Stimulated activated CD4-positive, alpha-beta T cell treated with anti-CD3 and anti-CD28 coated beads, Interleukin-4, amount 100 ng/mL, for 48 hours (primary cell): ENCODE measurements at places on chromosomes 11 and 22.

DNA sequence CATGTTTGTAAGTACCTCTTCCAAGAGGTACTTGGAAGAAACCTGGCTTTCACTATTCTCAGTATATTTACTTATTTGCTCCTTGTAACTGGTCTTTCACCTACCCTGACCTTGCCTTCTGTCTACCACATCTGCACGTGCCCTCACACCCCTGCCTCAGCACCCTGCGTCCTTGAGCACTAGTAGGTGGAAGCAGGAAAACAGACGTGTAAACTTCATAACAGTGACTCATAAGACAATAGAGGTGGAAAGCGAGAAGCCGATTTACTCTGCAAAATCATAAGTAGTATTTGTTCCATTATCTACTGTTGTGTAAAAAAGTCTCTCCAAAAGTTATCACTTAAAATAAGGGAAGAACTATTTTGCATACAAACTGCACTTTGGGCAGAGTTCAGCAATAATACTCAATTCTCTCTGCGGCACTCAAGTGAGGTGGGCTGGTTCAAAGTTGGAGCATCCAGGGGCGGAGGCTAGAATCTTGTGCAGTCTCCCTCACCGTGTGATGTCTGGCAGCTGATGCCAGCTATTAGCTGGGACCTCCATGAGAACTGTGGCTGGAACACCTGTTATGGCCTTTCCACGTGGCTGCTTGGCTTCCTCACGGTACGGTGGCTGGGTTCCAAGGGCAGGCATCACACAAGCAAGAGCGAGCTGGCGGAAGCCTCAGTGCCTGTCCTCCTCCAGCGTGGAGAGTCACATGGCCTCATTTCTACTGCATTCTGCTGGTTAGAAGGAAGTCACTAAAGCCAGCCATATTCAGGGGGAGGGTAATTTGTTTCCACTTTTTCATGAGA is 30.4 kb downstream of the PACS1 start:
- peak; percentile 54 for DNase-seq

DNA sequence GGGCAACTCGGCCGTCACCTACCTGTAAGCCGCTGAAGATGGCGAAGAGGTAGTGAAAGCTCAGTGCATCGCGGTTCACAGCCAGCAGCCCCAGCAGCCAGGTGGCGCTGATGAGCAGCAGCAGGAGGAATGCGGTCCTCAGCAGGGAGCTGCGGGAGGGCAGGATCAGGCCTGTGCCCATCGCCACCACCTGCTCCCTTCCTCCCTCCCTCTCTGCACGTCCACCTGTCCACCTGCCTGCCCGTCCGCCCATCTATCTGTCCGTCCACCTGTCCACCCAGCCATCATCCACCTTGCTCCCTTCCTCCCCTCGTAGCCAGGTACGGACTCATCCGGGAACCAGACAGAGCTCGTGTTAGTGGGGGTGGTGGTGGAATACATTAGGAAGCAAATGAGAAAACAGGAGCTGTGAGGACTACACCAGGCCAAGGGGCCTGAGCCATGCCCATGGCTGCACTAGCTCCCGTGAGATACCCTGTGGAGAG is 32.2 kb downstream of the TRMU start:
- peak; percentile 65 for DNase-seq

DNA sequence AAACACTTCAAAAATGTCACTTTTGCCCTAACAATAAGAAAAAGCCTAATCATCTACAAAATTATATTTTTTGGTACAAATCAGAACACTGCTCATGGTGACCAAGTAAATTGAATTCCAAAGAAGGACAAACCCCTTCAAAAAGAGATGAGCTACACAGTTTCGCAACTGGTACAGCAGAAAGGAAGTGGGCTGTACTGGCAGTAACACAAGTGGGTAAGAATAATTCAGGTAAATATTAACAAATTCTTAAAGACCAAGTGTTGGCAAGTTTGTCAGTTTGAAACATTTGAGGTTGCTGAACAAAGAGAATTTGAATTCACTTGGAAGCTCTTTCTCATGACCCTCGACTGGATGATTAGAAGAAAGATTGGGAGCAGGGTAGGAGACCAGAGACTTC is 35.5 kb downstream of the MSANTD4 start:
- no peak for DNase-seq

DNA sequence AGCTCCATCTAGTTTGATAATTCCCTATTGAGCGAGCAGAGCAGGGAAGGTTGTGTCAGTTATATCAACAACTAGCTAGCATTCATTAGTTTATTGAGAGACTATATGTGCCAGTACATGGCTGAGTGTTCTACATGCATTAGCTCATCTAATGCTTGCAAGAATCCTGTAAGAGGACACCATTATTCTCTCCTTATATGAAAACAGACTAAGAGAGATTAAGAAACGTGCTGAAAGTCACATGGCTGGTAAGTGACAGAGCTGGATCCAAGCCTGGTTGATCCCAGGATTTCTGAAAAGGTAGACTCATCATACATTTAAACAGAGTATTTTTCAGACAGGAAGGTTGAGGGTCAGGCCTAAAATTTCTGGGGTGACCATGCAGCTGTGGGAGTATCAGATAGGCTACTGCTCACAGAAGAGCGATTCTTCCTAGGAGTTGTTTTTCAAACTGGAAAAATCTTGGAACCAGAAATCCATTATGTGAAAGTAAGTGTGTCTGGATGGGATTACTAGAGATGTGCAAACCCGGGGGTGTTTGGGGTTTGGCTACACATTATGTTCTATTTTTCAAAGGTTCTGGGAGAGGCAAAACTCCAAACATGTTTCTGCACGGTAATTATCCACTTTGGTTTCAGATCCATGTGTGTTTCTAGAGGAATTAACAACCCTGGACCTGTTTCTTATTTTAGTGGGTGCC is 213.3 kb downstream of the FAM76B start:
- DNase-seq = no peak

DNA sequence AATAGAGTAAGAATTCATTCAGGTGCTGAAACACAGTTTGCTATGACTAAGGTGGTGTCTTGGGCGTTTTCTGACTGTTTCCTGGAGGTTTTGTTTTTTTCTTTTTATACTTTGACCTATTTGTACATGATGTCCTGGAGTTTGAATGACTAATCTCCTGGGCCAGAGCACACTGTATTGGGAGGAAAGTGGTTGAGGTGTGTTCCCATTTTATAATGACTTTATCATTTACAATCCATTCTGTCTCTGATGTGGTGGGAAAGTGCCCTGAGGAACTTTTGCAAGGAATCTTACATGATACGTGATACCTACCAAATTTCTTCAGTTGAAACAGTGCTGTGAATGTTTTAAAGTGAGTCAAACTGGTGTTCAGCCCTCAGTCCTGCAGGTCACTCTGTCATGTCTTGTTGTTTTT is 80.8 kb downstream of the TNRC6B start:
- DNase-seq = no peak

DNA sequence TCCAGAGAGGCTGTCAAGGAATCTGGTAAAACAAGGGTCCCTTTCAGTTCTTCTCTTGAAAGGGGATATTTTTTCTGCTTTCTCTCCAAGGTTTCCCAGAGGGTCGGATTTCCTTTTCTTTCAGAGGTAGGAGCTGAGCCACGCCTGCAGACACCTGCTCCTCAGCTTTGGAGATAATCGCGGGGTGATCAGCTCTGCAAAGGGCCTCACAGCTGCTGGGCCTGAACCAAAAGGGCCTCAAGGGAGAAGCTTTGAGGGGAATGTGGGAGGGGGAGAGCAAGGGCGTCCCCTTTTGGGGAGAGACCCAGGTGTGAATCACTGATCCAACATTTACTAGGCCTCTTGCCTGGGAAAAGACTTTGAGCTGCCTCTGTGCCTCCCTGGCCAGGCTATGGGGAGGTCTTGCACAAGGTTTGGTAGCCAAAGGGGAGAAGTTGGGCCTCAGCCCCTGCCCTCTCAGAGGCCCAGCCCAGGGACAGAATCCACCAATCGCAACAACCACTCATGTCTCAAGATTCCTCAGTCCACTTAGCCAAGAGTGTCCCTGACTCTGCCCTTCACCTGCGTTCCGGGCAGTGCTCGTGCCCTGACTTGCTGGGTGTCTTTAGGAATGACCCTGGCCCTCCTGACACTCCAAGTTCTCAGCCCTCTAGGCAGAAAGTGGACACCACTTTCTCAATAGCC is 14.0 kb upstream of the TP53I11 start:
- DNase-seq = no peak

DNA sequence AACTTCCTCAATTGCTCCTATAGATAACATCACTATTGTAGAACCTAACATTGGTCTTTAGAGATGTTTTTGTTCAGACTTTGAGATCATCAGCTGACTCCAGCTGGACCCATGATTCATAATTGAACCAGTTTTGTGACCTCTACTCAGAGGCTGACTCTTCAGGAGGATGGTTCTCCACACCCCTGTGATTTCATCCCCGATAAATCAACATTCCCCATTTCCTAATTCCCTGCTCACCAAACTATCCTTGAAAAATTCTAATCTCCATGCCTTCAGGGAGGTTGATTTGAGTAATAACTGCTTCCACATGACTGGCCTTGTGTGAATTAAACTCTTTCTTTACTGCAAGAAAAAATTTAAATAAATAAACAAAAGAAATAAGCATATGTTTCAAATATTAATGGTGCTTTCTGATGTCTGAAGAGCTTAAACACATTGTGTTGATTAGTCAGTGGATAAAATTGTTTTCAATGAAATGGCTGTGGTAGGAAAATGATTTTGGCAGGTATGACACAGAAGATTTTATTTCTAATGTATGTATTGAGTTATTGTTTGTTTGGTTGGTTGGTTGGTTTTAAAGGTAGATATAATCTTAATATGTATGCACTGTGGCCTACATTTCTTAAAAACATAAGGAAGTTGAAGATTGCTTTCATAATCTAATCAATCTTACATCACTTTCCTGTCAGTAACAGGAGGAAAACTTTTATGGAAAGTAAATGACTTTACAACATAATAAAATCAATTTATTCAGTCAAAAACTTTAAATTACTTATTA is 427.9 kb upstream of the CCDC179 start:
- DNase-seq = no peak

DNA sequence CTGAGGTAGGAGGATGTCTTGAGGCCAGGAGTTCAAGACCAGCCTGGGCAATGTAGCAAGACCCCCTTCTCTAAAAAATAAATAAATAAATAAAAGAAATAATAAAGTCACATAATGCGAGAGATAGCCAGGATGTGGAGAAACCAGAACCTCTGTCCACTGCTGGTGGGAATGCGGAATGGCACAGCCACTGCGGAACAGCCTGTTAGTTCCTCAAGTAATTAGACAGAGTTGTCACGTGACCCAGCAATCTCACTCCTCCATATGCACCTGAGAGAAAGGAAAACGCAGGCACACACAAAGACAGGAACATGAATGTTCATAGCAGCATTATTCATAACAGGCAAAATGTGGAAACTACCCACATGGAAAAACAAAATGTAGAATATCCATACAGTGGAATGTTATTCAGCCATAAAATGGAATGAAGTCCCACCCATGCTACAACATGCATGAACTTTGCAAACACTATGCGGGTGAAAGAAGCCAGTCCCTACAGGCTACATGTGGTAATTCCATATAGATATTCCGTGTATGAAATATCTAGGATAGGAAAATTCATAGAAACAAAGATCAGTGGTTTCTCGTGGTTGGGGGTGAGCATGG is 27.4 kb downstream of the LIF start:
- DNase-seq = no peak

DNA sequence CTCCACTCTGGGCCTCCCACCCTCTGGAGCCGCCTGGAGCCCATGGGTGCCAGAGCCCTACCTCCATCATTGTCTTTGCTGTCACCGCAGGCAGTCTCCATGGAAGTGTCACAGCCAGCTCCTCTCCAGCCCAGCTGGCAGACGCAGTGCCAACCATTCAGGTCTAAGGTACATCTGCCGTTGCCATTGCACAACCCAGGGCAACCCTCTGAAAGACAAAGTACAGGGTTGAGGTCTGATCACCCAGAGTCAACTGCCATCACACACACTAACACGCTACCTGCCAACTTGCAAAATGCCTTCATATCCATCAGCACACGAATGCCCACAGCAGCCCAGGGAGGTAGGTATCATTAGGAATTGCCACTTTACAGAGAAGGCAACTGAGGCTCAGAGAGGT is 196.3 kb upstream of the NARS2 start:
- DNase-seq = no peak

GRCh38 chr11:111107501-111107900 is 138.0 kb upstream of the POU2AF2 start:
- no peak for DNase-seq

DNA sequence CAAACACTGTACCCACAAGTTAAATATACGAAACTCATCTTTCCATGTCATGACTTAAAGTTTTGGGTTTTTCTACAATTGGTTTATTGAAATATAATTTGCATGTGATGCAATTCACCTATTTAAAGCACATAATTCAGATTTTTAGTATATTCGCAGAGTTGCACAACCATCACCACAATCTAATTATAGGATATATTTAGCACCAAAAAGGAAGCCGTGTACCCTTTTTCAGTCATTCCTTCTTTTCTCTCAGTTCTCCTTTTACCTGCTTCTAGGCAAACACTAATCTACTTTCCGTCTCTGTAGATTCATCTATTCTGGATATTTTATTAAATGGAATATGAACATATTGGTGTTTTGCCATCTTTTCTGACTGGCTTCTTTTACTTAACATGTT is 1458.1 kb upstream of the TENM4 start:
- DNase-seq = no peak

DNA sequence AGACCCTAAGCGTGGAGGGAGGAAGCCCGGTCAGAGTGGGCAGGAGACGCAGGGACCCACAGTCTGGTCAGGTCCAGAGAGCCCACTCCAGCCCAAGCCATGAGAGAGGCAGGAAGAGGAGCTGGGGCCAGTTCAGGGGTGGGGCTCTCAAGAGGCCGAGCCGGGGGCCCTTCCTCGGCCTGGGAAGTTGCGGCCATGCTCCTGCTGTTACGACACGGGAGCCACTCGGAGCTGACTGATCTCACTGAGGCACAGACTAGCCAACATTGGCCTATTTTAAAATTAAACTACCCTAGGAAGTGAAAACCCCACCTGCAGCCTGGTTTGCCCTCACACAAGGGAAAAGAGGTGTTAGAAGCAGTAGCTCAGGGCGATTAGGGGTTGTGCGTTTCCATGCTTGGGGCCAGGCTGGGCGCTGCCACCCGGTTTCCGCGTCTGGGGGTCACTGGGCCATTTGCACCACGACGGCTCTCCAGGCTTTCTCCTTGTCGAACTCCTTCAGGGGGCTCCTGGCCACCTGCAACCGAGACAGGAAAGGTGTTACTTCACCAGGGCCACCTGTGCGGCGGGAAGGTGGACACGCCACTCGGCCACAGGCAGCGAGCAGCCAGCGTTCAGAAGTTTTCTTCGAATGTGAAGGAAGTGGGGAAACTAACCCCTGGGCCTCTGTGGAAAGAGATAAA is 3.2 kb upstream of the TTLL8 start:
- DNase-seq = no peak

GRCh38 chr11:93131709-93132108 is 66.1 kb downstream of the SLC36A4 start:
- DNase-seq = no peak

DNA sequence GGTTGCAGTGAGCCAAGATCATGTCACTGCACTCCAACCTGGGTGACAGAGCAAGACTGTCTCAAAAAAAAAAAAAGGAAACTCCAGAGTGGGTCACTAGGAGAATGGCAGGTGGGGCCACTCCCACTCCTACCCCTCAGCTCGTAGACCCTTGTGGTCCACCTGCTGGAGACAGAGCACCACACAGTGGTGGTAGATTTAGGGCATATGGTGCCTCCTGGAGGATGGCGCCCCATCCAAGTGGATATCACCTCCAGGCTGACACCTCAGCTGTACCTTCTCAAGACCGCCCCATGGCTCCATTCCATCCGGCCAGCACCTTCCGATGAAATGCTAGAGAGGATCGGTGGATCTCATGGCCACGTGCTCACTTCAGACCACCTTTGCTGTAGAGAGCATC is 6.2 kb downstream of the CYTH4 start:
- DNase-seq = no peak
